Nasal cavity respiratory epithelium epithelial cell of viscerocranial mucosa (primary cell): ENCODE measurements at places on chromosomes 3 and 15. TPM values are rescaled to one million over a fixed set of nuclear protein-coding genes. Genes with fewer than 3 reads are reported as not detected.

Gene CHRNA3
- total RNA-seq = not detected in 2 replicates

Gene CGGBP1
- total RNA-seq = 39.6 and 60.2 TPM in 2 replicates

Gene ACTRT3
- 1.0 and 1.5 TPM in 2 replicates for total RNA-seq

Gene ST8SIA2
- total RNA-seq = not detected in 2 replicates

Gene GOLGA8S
- under 0.01 TPM in 1 of 2 replicates, not detected in the other for total RNA-seq

Gene GRK7
- total RNA-seq = 0.07 TPM in 1 of 2 replicates, not detected in the other

Gene UBA7
- total RNA-seq = 0.34 and 15.9 TPM in 2 replicates

Gene CPNE9
- not detected in 2 replicates for total RNA-seq

Gene RPUSD2
- 15.4 and 16.0 TPM in 2 replicates for total RNA-seq

Gene HRG
- total RNA-seq = not detected in 2 replicates

Gene TMCO5A
- not detected in 2 replicates for total RNA-seq

Gene KLHL6
- 0.36 TPM in 1 of 2 replicates, not detected in the other for total RNA-seq

Gene GATA2
- total RNA-seq = not detected in 2 replicates

Gene CYP8B1
- total RNA-seq = not detected in 2 replicates

Gene C2CD4A
- total RNA-seq = 0.34 and 3.0 TPM in 2 replicates

Gene PRR20G
- total RNA-seq = not detected in 2 replicates

Gene ARPIN
- 5.1 and 18.2 TPM in 2 replicates for total RNA-seq

Gene RNF7
- 27.9 and 36.2 TPM in 2 replicates for total RNA-seq
